ENCODE measurements at places on chromosomes 12 and 14.
A peak's percentile ranks its signal among the peaks of the same experiment; 100 is the strongest.

- H3K27ac ChIP-seq: no peak overlapping the region
- H3K4me1 ChIP-seq: no peaks in the 10 kb centered on the region
- H3K36me3 ChIP-seq: peaks cover 14% of the 10 kb centered on the region
- H3K4me3 ChIP-seq: no peak overlapping the region
Observed at GRCh38 chr12:133057446-133057845, 20.1 kb downstream of the ZNF84 start.

- H3K27me3 ChIP-seq: no peaks in the 10 kb centered on the region
- no peaks in the 10 kb centered on the region for H3K36me3 ChIP-seq
- no peaks in the 10 kb centered on the region for H3K4me1 ChIP-seq
- no peak for DNase-seq
- no peak overlapping the region for H3K4me3 ChIP-seq
Observed at GRCh38 chr12:39966256-39966655, 139.6 kb downstream of the SLC2A13 start.

GRCh38 chr12:93673084-93673483 is 4.1 kb upstream of the CRADD start:
- no peak overlapping the region for H3K4me3 ChIP-seq
- H3K27ac ChIP-seq: no peak overlapping the region
- no peaks in the 10 kb centered on the region for H3K27me3 ChIP-seq
- no peaks in the 10 kb centered on the region for H3K36me3 ChIP-seq
- H3K4me1 ChIP-seq: no peaks in the 10 kb centered on the region

- no peaks in the 10 kb centered on the region for H3K4me1 ChIP-seq
- H3K27me3 ChIP-seq: no peaks in the 10 kb centered on the region
- H3K36me3 ChIP-seq: no peaks in the 10 kb centered on the region
- no peak overlapping the region for H3K27ac ChIP-seq
- DNase-seq: no peak
- H3K4me3 ChIP-seq: no peak overlapping the region
Observed at GRCh38 chr14:100448376-100448775, 125.2 kb downstream of the SLC25A47 start.

GRCh38 chr12:25590011-25590721 is 37.1 kb upstream of the LMNTD1 start:
- no peaks in the 10 kb centered on the region for H3K27me3 ChIP-seq
- H3K4me3 ChIP-seq: no peak overlapping the region
- H3K36me3 ChIP-seq: no peaks in the 10 kb centered on the region
- H3K4me1 ChIP-seq: no peaks in the 10 kb centered on the region

DNA sequence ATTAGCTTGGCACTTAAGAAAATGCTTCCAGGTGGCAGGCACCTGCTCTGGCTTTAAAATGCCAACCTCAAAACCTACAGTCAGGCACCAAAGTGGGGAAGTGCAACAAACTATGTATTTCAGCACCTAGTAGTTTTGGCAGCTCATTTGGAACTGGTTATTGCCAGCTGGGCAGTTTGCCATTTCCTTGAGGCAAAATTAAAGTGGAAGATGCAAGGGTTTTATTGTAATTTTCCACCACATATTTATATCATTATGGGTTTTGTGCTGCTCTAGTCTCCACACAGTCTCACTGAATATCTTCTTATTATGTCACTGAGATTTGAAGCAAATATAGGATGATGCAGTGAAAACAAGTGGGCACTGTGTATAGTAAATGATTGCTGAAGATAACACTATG is 117.0 kb downstream of the PRKD1 start:
- H3K27ac ChIP-seq: no peak overlapping the region
- no peaks in the 10 kb centered on the region for H3K4me1 ChIP-seq
- no peak for DNase-seq
- H3K27me3 ChIP-seq: no peaks in the 10 kb centered on the region
- H3K36me3 ChIP-seq: no peaks in the 10 kb centered on the region

DNA sequence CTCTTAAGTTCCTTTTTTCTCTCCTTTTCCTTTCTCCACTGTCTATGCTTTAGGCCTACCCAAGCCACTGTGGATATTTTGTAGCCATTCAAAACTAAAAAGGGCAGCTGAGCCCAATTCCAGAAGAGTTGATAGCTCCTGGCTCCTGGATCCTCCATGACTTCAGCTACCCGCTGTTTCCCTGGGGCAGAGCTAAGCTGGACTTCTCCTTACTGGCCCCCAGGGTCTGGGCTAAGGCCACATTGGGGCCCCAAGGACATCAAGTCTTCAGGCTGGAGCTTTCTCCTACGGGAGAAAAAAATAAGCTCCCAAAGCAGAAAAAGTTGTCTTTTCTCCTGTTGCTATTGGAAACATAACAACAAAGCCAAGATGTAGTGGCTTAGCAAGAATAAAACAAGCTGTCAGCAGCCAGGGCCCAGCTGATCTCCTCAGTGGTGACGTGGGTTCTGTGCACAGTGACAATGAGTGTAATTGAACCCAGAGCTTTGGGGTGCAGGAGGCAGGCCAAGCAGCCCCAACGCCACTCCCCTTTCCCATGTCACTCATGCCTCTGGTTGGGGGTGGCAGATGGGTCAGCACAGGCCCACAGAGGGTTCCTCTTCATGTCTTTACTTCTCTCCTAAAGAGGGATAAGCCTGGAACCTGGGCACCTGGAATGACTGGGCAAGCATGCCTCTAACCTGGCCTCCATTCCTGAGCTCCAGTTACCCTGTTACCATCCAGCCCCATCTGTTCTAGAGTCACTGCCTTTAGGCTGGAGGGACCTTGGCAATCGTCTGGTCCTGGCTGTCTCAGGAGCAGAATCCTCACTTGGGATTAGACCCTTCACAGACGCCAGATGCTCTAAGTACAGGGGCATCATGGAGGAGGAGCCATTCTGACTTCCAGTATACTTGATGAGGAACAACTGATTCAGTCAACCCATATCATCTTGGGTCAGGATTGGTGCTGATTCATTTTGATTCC is 171.2 kb downstream of the ZFP36L1 start:
- peaks cover 54% of the 10 kb centered on the region for H3K4me1 ChIP-seq
- peak overlapping the region; percentile 91 for H3K27ac ChIP-seq
- peak; percentile 89 for DNase-seq
- H3K4me3 ChIP-seq: no peak overlapping the region
- no peaks in the 10 kb centered on the region for H3K27me3 ChIP-seq

GRCh38 chr12:108638141-108638827 is 4.6 kb upstream of the SELPLG start:
- DNase-seq: no peak
- H3K36me3 ChIP-seq: peaks cover 3% of the 10 kb centered on the region
- H3K27ac ChIP-seq: peak overlapping the region; percentile 86
- no peak overlapping the region for H3K4me3 ChIP-seq
- peaks cover 30% of the 10 kb centered on the region for H3K4me1 ChIP-seq
- no peaks in the 10 kb centered on the region for H3K27me3 ChIP-seq

DNA sequence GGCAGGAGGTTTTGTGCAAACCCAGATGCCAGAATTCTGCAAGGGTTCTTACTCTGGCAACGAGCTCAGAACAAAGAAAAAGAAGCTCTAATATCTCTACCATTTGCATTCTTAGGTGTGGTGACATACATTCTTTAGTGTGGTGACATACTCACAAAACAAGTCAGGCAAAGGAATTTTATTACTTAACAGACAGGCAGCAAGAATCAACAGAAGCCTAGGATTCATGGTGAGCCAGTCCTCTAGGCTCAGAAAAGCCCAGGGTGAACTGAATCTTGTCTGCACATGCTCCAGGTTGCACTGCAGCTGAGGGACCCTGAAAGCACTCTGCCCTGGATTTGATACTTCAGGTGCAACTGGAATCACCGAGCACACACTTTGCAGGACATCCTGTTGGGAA is 122.4 kb upstream of the PTPRQ start:
- peak overlapping the region; percentile 17 for H3K27ac ChIP-seq
- H3K27me3 ChIP-seq: no peaks in the 10 kb centered on the region
- peaks cover 5% of the 10 kb centered on the region for H3K4me1 ChIP-seq
- H3K4me3 ChIP-seq: no peak overlapping the region

GRCh38 chr12:86712425-86712843 is 456.2 kb upstream of the MGAT4C start:
- H3K27me3 ChIP-seq: no peaks in the 10 kb centered on the region
- peak; percentile 97 for DNase-seq
- H3K4me3 ChIP-seq: no peak overlapping the region
- no peaks in the 10 kb centered on the region for H3K36me3 ChIP-seq

GRCh38 chr14:98210045-98210672 is 1061.8 kb downstream of the BCL11B start:
- no peaks in the 10 kb centered on the region for H3K36me3 ChIP-seq
- H3K4me3 ChIP-seq: no peak overlapping the region
- no peaks in the 10 kb centered on the region for H3K27me3 ChIP-seq
- DNase-seq: no peak
- H3K27ac ChIP-seq: no peak overlapping the region
- no peaks in the 10 kb centered on the region for H3K4me1 ChIP-seq

- H3K4me1 ChIP-seq: no peaks in the 10 kb centered on the region
- DNase-seq: no peak
- H3K27me3 ChIP-seq: no peaks in the 10 kb centered on the region
- H3K27ac ChIP-seq: no peak overlapping the region
Observed at GRCh38 chr14:101738703-101739320, 22.7 kb upstream of the PPP2R5C start.

DNA sequence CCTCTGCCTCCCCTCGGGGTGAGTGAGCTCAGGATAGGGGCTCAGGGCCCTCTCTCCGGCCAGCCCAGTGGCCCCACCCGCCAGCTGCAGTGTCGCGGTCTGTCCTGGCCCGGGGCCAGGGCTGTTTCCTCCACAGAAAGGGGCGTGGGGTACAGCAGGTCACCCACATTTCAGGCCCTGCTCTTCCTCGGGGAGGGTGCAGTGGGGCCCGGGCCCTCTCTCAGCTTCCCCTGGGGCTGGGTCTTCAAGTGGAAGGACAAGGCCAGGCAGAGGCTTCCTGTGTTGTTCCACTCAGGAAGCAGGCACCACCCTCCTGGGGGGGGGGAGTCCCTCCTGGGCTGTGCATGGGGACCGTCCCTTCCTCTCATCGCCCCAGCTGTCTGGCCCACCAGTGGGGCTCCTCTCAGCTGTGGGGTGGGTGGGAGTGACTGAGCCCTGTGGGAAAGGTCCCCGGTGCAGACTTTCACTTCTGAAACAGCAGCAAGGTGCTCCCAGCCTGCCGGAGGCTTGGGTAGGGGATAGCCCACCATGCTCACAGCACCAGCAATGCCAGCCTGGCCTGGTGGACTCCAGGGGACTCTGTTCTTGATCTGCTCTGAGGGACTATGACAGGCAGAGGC is 3.7 kb downstream of the GPR132 start:
- H3K27ac ChIP-seq: no peak overlapping the region
- peaks cover 1% of the 10 kb centered on the region for H3K27me3 ChIP-seq

DNA sequence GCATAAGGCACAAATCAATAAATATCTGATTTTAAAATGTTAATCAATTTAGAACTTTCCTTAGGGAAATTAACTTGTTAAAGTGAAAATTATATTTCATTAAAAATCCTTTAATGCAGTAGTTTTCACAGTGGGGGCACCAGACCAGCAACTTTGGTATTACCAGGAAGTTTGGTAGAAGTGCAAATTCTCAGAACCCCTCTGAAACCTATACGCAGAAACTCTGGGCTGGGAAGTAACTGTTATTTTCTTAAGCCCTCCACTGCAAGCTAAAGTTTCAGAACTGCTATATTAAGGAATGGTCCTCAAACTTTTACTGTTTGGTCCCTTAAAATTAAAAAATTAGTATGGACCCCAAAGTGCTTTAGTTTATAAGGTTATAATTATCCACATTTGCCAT is 35.7 kb downstream of the GNPTAB start:
- H3K27ac ChIP-seq: no peak overlapping the region
- no peaks in the 10 kb centered on the region for H3K36me3 ChIP-seq
- DNase-seq: no peak
- H3K4me1 ChIP-seq: no peaks in the 10 kb centered on the region

DNA sequence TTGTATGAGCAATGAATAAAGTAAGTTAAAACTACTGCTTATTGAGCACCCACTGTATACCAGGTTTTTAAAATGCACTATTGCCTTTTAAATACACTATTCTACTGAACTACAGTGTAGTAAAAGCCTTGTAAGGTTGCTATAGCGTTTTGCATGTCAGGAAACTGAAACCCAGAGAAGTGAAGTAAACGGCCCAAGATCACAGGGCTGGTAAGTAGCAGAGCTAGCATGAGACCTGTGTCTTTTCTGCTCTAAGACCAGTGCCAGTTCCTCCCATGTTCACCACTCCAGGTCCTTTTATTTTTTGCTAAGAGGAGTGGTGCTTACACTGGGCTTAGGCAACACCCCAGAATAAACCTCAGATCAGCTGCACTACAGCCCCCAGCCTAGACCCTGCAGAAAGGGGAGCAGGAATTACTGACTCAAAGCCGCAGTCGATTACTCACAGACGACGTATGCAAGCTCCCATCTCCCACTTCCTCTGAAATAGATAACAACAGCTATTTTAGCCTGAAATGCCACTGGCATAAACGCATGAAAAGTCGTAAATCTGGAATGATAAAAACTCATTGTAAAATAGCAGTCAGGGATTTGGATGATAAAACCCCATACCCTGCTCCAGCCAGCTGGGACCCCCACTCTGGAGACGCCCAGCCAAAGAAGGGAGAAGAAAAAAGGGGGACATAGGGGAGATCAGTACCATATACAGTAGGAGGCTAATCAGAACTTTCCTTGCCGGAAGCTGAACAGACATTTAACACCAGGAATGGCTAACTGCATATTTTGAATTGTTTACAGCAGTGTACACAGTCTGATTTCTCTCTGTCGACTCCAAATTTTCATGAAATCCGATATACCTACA is 108.3 kb downstream of the NUAK1 start:
- peaks cover 23% of the 10 kb centered on the region for H3K4me1 ChIP-seq
- no peaks in the 10 kb centered on the region for H3K27me3 ChIP-seq
- peak overlapping the region; percentile 98 for H3K27ac ChIP-seq
- DNase-seq: peak; percentile 86

DNA sequence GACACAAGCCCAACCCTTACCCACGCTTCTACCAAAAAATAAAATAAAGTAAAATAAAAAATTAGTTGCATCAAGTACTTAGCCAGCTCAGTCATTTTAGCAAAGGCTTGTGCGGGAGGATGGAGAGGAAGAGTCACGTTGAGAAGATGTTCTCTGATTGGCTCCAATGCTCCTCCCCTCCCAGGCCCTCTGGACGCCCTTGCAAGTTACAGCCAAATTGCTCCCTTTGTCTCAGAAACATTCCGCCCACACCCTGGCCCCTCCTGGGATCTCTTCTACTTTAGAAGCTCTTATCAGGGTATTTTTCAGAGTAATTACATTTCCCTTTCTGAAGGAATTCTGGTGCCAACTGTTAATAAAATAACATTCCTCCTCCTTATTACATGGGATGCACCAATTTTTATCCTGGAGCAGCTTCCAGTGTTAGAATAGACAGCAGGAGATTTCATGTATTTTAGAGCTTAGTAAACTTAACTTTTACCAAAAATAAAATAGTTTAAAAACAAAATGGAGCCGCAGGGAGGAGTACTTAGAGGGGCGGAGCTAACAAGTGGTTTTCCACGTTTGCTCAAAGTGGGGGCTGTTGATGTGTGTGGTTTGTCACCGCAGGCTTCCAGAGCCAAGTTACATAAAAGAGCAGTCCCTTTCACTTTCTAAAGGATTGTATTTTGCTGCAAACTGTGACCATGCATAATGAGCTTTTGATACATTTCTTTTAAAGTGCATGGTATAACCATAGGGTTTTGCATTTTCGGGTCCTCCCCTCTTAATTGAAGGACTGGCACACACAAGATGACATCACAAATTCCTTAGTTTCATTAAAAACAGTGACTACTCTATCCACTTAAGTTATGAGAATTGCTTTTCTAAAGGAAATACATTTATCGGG is 71.7 kb upstream of the RAP1B start:
- no peak overlapping the region for H3K27ac ChIP-seq
- DNase-seq: no peak
- no peaks in the 10 kb centered on the region for H3K4me1 ChIP-seq
- H3K4me3 ChIP-seq: no peak overlapping the region
- no peaks in the 10 kb centered on the region for H3K36me3 ChIP-seq

Measured in trophoblast cell (in vitro differentiated cells and primary cell).